Osteoblast (primary cell): ENCODE measurements at places on chromosomes 5 and 9. TPM values are rescaled to one million over a fixed set of nuclear protein-coding genes. Genes with fewer than 3 reads are reported as not detected.

The TAF11L4 gene
- total RNA-seq, result not detected in 2 replicates

The FCN2 gene
- not detected in 2 replicates for total RNA-seq

The CYLC2 gene
- total RNA-seq, result not detected in 2 replicates

DNA sequence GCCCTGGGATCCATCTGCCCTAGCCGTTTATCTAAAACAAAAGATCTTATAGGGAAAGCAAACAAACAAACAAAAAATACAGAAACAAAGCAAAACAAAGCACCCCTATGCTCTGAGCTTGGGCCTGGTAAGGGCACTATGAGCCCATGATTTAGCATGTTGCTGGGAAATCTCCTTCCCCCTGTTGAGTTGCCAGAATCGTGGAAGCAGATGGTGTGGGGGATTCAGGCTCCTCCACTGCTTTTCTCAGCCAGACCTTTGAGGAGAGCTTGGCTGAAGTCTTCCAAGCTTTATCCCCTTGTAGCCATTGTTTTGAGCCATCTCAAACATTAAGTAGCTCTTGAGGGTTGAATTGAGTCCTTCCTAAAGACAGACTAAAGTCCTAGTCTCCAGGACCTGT lies 29.9 kb downstream of the TMC1 start:
- no peak for DNase-seq

DNA sequence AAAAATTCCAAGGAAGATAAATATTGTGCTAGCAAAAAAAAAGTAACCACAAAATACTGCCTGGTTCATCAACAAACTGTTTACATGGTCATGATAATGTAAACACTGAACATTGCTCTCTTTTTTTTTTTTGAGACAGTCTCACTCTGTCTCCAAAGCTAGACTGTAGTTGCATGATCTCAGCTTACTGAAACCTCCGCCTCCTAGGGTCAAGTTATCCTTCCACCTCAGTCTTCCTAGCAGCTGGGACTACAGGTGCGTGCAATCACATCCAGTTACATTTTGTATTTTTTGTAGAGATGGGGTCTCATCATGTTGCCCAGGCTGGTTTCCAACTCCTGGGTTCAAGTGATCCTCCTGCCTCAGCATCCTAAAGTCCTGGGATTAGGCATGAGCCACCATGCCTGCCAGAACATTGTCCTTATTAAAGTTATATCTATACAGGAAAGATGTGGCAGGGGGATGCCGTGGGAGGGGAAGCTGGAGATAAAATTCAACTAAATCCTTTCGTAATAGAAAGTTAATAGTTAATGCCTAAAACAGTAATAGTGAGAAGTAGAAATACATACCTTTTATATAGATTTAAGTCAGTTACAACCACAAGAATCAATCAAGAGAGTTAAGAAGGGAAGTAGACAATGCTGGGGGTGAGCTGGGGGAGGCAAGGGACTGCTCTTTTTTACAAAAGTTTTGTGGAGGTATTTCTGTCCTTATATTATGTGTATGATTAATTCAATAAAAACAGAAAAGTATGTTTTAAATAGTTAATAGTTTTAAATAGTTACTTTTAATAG lies 52.3 kb downstream of the RGMB start:
- no peak for DNase-seq

- no peak for DNase-seq
Measured at GRCh38 chr9:72646061-72646460, 124.7 kb downstream of the TMC1 start.

- DNase-seq, result no peak
Measured at GRCh38 chr5:109884676-109885075, 194.9 kb downstream of the MAN2A1 start.

- DNase-seq, result no peak
Measured at GRCh38 chr9:90578126-90578815, 64.4 kb downstream of the DIRAS2 start.

GRCh38 chr9:73845539-73845938 lies 651.6 kb upstream of the RORB start:
- no peak for DNase-seq

DNA sequence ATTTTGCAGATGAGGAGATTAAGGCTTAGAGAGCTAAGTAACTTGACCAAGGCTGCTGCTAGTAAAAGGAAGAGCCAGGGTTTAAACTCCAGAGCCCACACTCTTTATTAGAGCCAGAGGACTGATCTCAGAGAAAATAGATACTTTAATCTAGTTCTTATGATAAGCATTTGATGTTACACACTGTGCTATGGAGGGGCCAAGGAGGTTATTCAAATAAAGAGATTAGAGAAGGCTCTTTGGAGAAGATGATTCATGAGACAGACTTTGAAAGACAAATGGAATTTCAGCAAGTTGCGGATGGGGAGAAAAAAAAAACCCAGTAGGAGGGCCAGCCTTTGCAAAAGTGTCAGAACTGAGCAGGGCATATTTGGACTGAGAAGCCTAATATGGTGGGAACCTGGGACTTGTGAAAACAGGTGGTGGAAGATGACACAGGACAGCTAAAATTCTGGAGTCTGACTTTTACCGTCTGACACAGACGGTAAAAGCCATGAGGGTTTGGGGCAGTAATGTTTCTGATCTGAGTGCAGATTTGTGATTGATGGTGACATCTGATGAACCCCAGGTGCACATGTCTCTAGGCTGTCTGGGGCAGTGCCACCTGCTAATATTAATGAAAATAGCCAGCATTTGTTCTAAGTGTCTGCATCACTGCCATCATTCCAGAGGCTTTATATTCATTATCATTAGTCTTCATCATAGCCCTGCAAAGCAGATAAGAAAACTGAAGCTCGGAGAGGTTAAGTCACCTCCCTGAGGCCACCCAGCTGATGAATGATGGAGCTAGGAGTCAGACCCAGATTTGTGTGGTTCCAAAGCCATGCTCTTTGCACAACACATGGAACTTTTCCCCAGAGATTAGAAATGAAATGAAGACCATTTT lies 65.3 kb upstream of the CXCL14 start:
- DNase-seq, result no peak

DNA sequence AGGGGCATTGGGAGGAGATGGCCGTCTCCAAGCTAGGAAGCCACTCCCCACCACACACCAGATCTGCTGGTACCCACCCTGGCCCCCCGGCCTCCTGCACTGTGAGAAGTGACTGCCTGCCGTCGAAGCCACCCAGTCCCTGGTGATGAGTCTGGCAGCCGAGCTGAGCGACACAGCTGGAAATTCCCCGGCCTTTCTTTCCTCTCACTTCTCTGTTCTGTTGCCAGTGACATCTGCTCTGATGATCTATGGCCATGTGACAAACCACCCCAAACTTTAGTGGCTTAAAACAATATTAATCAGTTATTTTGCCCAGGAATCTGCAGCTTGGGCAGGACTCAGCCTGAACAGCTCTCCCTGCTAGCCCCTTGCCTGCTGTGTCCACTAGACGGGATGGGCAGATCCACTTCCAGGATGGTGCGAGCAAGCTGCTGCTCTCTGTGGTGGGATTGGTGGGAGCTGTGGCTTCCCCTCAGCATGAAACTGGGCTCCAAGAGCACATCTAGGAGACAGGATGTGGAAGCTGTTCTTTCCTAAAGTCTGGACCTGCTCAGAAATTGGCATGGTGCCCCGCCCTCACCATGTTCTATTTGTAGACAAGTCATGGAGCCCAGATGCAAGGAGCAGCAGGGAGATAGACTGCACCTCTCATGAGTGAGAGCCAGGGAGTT lies 211.2 kb downstream of the GADD45G start:
- peak; percentile 63 for DNase-seq

GRCh38 chr9:136239135-136239982 lies 6.3 kb downstream of the QSOX2 start:
- no peak for DNase-seq
